ENCODE measurements at places on chromosomes 7 and 10.
A peak's percentile ranks its signal among the peaks of the same experiment; 100 is the strongest.

- no peak for DNase-seq
Observed at GRCh38 chr7:80231707-80232106, 97.1 kb downstream of the GNAI1 start.

DNA sequence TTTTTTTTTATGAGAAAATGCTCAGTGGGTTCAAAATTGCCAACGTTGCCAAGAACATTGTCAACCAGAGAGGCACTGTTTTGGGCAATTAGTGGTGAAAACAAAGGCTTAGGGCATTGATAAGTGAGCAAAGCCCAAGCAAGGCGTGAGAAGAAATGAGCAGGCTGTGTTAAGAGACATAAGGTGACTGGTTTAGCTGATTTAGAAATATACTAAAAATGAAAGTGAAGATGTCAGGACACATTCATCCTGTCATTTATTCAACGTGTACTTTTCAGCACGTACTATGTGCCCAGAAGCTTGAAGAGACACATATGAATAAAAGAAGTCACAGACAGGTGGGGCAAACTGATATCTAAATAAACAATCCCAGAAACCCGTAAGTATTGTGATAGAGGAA, 31.8 kb downstream of the AOAH start:
- no peak for DNase-seq

GRCh38 chr10:102280397-102281101, 35.2 kb downstream of the GBF1 start:
- DNase-seq: peak; percentile 37

- no peak for DNase-seq
Observed at GRCh38 chr10:4541292-4541691, 284.7 kb upstream of the AKR1E2 start.

GRCh38 chr10:130493021-130493420, 356.8 kb downstream of the GLRX3 start:
- no peak for DNase-seq

DNA sequence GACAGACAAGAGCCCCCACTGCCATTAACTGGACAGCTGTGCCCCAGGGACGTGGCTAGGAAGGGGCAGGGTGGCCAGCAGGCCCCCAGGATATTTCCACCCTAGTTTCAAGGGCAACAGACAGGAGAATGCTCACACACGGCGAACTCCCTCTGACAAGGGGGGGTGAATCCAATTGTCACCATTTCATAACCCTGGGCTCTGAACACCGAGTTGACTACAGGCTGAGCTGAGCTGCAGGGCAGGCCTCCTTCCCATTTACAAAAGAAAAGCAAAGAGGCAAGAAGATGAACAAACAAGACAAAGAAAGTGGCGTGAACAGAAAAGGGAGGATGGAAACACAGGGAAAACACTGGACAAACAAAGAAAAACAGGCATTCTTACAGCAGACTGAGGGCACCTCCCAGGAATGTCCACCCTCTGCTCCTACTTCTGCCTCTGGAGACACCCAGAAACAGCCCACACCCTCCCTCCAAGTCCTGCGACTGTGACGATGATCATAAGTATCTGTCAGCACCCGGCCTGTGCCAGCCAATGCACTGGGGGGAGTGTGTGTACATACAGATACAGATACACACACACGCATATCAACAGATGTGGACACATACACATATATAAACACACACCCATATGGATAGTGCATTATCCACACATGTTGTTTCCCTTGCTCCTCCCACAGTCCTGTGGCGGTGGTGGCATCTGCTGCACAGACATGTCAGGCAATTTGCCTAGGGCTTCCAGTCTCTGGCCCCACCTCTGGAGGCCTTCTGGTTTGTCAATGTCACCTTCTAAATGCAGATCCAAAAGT, 66.2 kb downstream of the FAM53B start:
- DNase-seq: peak; percentile 67

GRCh38 chr7:123797673-123798531, 47.1 kb upstream of the HYAL4 start:
- DNase-seq: no peak

DNA sequence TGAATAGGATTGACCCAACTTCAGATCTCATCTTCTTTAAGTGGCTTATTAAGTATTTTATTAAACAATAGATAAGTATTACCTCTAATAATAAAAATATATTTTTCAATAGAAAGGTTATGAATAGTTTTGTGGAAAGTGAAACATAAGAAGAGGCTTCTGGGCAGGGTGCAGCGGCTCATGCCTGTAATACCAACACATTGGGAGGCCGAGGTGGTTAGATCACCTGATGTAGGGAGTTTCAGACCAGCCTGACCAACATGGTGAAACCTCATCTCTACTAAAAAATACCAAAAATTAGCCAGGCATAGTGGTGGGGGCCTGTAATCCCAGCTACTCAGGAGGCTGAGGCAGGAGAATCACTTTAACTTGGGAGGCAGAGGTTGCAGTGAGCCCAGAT, 26.5 kb downstream of the GPR85 start:
- no peak for DNase-seq

DNA sequence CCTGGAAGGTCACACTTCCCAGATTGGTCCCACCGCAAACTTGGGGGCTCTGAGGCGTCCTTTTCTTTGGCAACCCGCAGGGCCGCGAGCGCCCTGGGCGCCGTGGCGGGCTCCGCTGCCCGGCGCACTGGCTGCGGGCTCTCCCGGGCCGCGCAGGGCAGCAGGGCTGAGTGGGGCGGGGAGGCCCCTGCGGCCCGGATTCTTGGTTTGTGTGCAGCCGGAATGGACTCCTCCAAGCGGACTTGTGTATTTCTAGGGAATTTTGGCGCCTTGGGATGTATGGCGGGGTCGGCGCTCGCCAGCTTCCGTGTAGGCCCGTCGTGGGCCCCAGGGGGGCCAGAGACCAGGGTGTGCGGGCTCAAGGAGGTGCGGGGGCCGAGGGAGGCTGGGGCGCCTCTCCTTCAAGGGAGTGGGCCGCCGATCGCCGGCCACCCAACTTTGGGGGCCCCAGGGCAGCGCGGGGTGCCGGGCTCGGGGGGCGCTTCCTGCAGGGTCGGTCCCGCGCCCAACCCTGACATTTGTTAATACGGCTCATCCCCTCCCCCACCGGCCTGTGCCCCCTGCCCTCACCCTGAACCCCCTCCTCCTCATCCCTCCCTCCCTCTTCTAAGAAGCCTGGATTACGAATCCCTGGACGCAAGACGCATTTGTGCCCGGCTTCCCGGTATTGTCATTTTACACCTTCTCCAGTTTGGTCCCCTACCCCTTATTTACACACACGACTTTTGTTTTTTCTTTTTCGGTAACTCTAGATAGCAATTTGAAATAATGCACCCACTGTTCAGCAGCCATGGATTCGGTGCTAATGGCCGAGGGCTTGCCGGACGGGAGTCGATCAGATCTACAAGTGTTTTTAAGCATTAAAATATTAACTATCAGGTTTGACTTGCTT, 2.5 kb downstream of the TCF7L2 start:
- peak; percentile 22 for DNase-seq

- no peak for DNase-seq
Observed at GRCh38 chr7:45161842-45162241, 4.3 kb downstream of the RAMP3 start.

DNA sequence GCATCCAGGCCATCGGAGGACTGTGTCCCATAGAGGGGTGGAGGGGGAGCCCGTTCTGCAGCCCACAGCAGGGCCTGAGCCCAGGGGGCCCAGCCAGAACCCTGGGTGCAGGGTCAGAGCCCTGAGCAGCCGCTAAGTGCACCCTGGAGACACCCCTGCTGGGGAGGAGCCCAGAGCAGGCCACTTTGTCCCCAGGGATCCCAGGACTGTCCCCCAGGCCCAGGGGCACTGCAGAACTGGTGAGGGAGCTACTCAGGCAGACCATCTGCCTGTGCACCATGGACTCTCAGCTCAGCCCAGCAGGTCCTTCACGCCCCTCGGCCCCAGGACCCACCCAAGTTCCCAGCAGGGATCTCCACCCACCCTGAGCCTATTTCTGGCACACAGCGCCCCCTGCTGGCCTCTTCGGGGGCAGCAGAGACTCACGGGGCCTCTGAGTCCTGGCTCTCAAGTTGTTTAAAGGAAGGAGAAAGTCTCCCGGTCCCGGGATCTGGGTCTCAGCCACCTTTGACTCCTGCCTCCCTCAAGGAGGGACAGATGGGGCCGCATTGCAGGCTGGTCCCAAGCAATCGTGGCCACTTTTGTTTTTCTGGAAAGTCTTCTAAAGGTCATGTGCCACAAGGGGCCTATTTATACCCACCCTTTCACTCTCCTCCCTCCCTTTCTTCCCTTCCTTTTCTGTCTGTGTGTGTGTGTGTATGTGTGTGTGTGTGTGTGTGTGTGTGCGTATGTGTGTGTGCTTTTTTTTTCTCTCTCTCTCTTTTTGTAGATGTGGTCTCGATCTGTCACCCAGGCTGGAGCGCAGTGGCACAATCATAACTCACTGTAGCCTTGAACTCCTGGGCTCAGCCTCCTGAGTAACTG, 90.3 kb downstream of the MYL10 start:
- peak; percentile 52 for DNase-seq

GRCh38 chr10:6431861-6432260, 148.2 kb downstream of the PRKCQ start:
- DNase-seq: no peak

DNA sequence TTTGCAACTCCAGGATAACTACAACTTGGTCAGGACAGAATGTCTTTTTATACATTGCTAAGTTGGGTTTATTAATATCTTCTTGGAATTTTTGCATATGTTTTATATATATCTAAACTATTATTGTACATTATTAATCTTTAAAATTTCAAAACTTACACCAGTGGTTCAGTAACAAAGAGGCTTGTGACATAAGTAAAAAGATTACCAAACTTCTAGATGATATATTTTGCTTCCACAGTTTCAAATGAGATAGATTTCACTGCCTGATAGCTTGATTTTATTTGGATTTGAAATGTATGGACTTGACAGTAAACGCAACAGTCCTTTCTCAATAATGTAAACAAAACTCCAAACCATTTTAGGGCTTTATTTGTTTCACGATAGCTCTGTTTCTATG, 701.2 kb upstream of the IGFBP3 start:
- no peak for DNase-seq

DNA sequence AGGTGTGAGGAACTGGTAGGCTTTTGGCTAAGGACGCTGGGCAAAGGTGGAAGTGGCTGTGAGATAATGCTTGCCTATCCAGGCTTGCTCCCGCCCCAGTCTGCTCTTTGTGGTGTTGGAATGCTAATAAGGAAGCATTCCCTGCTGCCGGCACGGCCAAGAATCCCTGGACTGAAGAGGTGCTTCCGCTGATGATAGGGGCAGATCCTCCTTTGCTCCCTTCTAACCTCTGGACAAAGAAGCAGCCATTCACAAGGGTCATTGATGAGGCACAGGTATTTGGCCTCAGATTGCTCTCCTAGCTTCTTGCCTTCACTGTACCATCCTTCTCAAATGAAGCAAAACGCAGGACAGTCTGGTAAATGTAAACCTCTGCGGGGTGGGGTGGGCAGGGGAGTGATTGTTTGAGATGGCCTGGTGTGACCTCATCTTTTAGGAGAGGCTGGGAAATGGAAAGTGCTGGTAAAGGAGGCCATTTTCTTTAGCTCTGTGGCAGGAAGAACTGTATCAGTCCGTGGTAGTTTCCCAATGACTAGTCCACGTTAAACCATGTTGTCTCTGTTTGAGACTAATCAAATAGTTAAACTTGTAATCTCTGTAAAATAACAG, 1.7 kb downstream of the PGAM1 start:
- no peak for DNase-seq

- DNase-seq: no peak
Observed at GRCh38 chr10:56653289-56653688, 292.2 kb upstream of the ZWINT start.

GRCh38 chr7:132466367-132466766, 109.9 kb downstream of the PLXNA4 start:
- no peak for DNase-seq

GRCh38 chr10:62769574-62770242, 34.8 kb upstream of the ADO start:
- no peak for DNase-seq

DNA sequence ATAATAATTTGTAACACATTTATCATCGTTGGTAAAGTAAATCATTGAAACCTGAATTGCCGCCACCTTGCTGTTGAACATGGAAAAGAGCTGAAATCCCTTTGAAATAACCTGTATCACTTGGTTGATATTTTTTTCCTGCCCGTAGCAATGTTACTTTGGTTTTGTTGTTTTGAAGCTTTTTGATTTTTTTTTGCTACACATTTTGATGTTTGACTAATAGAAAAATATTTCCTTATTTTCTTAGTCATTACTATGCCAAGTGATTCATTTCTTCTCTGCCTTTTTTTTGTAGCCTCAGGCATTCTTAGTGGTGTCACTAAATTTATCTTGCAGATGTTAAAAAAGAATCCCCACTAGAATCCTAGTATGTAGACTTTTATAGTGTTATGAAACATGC, 235.1 kb upstream of the MEOX2 start:
- no peak for DNase-seq

GRCh38 chr10:57338823-57339558, 928.7 kb downstream of the IPMK start:
- no peak for DNase-seq

- DNase-seq: no peak
Observed at GRCh38 chr10:493391-494148, 195.9 kb downstream of the DIP2C start.

DNA sequence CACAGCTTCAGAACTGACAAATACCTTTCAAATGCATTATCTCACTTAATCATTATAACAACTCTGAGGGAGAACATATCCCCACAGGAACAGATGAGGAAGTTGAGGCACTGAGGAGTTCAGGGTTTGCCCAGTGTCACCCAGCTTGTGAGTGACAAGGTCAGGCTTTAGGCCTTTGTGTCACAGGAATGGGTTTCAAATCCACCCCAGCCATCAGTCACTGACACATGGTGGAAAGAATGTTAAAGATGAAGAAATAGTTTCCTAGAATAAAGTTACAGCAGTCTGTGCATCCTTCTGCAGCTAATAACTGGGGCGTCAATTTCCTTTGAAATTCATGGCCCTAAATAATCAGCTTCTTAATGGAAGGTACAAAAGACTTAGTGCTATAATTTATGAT, 37.8 kb downstream of the SGCE start:
- no peak for DNase-seq

DNA sequence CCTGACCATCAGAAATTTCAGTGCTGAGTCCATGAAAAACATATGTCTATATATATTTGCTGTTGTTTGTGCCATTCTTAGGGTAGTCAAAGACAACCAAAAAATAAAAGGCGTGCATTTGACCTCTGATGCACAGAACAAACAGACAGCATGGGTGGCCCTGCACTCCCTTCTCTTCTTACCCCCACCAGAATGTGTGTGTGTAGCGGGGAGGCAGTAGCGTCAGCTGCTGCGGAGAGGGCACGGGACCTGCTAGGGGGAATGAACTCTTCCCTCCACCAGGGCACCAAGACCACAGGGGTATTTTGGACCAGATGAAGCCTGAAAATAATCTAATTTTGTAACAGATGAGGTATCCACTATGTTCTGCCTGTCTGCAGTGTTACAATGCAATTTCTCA, 277.7 kb upstream of the ZNF32 start:
- DNase-seq: no peak

DNA sequence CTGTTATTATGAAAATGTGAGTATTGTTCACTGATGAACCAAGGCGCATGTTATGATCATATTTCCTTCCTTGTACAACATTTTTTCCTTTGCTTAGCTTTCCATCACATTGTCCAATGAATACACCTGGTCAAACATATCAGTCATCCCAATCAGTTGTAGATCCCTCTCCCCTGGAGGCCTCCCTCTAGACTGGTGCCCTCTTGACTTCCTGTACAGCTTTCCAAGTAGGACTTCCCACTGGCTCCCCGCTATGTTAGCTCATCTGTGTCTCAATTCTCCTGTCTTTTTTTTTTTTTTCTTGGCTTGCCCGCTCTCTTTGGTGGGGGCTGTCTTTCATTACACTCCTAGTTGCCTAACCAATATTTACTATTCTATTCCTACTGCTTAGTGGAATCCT, 214.2 kb upstream of the NPY start:
- no peak for DNase-seq

- no peak for DNase-seq
Observed at GRCh38 chr10:7218968-7219367, 191.9 kb downstream of the SFMBT2 start.

Data from left ventricle myocardium inferior (tissue), 1 donor.